ENCODE measurements at places on chromosomes 13 and 19.
A peak's percentile ranks its signal among the peaks of the same experiment; 100 is the strongest.

DNA sequence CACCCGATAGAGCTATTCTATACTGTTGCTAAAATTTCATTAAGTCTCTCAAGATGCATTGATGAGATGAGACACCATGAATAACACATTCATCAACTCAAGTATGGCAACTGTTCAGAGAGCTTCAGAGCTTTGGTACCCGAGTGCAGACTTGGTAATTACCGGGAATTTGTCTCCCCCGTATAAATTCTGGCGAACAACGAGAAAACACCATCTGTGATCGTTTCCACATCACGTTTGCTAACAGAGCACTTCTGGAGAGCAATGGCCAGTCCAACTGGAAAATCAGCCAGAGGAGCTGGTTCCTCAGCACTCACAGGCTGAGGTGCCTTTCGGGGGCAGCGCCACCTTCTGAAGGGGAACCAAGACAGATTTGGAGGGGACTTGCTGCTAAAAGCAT is 40.2 kb downstream of the SUGP2 start:
- DNase-seq = no peak

- DNase-seq = peak; percentile 86
Measured at GRCh38 chr13:43260999-43261398, 237.6 kb downstream of the DNAJC15 start.

- peak; percentile 90 for DNase-seq
Measured at GRCh38 chr13:46354156-46355087, 32.6 kb downstream of the RUBCNL start.

GRCh38 chr13:95509521-95510310 is 42.8 kb upstream of the CLDN10 start:
- peak; percentile 54 for DNase-seq

- no peak for DNase-seq
Measured at GRCh38 chr13:23984546-23984945, 87.2 kb upstream of the C1QTNF9B start.

GRCh38 chr13:84446972-84447639 is 564.8 kb upstream of the SLITRK1 start:
- peak; percentile 83 for DNase-seq

DNA sequence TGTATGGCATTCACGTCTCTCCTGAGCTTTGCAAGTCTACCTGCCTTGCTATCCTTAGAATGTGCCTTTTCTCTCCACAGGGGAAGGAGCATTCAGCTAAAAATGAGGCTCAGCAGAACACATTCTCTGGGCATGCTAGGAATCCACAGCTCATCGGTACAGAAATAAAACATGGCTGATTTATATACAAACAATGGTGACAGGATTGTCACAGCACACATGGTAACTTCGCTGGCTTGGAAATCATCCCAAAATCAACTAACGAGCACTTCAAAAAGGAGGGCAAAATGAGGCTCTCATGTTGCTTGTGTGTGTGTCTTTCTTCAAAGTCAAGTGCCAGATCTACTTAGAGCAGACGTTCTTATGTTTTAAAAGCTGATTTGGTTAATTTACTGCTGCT is 373.0 kb downstream of the FGF14 start:
- no peak for DNase-seq

- peak; percentile 98 for DNase-seq
Measured at GRCh38 chr13:80048802-80049201, 292.1 kb downstream of the SPRY2 start.

DNA sequence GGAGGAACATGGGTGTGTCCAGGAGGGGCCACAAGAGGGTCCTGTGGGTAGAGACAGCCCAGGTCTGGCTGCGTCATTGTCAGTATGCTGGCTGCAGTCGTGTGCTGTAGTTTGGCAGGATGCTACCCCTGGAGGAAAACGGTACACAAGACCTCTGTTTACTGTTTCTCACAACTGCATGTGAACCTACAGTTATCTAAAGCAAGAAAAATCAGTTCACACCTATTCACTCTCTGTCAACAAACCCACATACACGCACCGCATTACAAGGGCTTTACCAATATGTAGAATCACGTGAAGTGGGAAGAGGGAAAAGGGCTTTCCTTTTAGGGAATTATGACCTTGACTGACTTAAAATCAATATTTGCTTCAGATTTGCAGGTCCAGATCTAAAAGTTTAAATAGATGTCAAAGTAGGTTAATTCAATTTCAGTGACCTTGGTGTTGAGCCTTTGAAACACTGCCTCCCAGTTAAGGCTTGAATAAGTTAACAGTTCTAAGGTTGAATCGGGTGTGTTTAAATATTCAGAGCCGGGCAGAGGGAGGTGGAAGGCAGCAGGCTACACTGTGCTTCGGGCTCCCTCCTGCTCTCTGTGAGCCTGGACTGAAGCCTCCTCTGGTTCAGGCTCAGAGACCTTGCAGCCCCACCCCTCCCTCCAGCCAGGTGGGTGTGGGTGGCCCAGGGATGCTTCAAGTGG is 17.2 kb upstream of the MCF2L start:
- DNase-seq = no peak

Measured in foreskin fibroblast (primary cell).